ENCODE measurements at places on chromosomes 5 and 9.

DNA sequence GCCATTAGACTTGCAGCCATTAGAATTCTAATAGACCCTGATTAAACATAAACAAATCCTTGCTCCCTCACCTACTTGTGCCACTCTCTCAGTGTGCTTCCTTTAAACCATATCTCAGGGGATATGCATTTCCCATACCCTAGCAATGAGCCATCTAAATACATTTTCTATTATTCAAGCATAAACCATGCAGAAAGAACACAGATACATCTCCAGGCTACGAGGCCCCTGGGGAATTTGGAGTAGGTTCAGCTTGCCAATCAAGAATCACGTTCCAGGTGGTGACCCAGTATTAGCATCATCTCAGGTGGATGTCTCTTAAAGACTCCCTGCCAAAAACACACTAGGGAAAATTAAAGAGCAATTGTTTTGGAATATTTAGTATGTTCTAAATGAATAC is 93.0 kb upstream of the CCL21 start:
- no peak for DNase-seq

- no peak for DNase-seq
Observed at GRCh38 chr5:16140944-16141343, 38.6 kb downstream of the MARCHF11 start.

- no peak for DNase-seq
Observed at GRCh38 chr5:10932426-10932825, 171.4 kb upstream of the DAP start.

DNA sequence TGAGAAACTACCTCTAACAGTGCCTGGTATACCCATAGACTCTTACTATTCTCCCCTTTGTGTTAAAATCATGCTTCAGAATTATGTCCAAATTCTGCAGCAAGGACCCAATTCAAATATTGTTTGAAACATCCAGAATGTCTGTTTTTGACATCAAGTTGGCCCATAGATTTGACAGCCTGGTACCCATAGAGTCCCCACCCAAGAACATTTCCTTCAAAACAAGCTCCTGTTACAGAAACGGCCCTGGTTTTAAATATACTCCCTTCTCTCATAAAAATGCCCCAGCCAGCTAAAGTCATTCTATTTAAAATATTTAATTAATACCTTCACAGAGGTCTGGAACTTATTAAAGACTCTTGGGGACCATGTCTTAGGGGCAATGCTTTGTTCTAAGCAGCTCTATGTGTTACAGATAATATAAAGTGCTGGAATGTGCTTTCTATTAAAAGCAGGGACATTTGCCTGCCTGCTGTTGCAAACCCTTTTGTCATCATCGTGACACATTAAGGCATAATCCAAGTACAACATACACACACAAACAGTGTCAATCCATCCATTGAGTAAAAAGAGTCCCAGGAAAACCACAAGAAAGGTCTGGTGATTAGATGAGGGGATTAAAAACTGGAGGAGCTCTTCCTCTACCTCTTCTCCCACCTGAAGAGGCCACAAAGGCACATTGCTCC is 321.7 kb downstream of the MLLT3 start:
- DNase-seq, result no peak

DNA sequence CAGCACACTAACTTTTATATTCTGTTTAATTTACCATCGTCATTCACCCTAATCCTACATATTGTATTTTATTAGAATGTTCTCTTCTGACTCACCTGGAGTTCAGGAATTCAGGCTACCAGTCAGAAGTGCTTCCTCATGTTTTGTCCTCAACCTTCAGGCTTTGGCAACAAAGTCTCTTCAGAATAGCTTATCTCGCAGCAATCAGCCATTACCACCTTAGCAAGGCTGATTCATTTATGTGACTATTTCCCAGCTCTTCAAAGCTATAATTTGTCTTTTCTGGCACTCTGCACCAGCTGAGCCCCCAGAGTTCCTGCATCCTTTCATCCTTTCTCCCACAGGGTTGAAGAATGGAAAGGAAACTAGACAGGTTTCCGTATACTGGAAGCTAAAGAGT is 365.5 kb upstream of the CDH18 start:
- no peak for DNase-seq

DNA sequence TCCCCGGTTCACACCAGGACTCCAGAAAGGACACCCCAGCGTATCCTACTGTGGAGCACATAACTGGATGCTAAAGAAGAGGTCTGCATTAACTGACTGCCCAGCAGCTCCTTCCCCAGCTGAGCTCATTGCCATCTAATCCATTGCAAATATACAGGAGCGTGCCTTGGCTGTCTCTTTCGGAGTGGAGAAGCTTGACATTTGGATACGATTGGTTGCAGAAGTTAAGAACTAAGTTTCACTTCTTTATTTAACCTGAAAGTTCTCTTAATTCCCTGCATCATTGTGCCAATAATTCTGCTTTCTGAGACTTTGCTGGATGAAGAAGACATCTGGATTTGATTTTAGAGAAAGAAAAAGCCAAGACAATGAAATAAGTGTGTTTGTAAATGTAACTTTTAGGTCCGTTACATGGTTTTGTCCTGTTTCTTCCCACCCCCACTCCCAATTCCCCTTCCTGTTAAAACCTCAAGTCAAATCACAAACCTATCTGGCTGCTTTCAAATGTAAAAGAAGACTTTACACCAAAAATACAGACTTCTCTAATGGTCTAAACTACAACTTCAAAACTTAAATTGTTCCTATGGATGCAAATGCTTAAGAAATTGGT is 33.9 kb downstream of the TAS2R1 start:
- no peak for DNase-seq

DNA sequence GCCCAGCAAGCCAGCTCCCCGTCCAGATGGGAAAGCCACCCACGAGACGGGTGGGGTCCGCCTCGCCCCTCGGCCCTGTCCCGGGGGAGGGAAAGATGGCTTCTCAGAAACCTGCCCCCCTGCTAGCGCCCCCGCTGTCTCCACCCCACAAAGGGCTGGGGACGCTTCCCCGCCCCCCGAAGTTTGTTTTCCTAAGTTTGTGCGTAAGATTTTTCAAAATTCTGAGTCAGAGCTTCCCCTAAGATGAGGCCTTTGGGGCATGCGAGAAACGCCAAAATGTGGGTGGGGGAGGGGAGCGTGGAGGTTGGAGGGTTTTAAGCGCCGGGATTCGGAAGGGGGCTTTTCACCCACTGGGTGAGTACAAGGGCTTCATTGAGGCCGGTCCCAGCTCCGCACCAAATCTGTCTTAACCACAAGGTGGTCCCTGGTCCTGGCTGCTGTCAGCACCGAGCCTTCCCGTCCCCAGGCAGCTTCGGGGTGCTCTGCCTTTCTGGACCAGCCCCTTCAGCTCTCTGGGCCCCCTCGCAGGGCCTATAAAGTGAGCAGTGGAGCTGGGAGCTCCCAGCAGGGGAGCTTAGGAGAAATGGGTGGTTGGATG is 32.3 kb downstream of the PRRX2 start:
- DNase-seq, result no peak

- no peak for DNase-seq
Observed at GRCh38 chr5:78809444-78809843, 160.9 kb upstream of the LHFPL2 start.

GRCh38 chr9:70588381-70588780 is 173.9 kb upstream of the KLF9 start:
- no peak for DNase-seq

- DNase-seq, result no peak
Observed at GRCh38 chr9:91951944-91952520, 2.0 kb upstream of the ROR2 start.

DNA sequence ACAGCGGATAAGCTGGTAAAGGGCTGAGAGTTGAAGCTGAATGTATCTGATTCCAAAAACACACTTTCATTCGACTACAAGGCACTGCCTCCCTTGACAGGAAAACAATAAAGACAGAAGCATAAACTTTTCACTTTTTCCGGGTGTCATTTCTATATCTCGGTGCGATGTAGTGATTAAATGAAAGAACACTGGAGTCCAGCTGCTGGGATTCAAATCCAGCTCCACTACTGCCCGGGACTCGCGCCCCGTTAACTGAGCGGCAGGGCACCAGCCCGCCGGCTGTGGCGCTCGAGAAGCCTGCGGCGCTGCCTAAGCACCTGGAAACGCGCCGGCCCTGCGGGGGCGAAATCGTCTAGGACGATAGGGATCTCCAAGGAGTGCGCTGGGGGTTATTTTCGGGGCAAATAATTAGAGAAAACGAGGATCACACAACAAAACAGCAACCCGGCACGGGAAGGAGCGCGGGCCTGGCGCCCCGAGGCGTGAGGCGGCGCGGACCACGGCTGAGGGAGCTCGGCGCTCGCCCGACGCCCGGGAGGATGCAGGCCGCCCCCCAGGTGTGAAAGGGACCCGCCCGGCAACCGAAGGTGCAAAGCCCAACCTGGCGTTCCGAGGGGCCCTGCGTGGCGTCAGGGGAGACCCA is 837 bp downstream of the UIMC1 start:
- no peak for DNase-seq

GRCh38 chr5:20335978-20336377 is 348.0 kb upstream of the CDH18 start:
- no peak for DNase-seq

DNA sequence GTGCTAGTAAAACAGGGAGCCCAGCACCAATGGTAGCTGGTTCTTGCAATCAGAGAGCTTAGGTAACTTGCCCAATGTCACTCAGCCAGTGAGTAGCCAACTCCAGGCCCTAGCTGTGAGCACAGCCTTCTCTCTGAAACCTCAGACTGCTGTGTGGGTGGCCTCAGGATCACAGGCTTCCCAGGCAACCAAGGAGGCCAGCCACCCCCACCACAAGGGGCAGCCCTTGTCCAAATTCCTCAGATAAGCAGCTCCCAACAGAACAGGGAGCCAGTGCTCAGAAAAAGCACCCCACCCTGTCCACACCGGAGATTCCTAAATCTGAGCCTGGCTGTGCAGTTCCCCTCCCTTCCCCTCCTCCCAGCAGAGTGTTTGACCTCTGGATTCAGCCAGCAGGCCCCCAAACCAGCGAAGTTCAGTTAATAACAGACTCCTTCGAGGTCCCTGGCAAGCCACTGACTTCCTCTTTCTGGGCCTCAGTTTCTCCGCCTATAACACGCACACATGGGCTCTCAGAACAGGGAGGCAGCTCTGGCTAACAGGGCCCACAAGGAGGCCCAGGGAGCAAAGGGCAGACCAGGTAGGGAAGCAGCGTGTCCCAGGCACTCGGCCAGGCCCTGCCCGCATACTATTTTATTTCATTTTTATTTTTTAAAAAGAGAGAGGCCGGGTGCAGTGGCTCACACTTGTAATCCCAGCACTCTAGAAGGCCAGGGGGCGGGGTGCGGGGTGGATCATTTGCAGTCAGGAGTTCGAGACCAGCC is 2.7 kb downstream of the EEIG1 start:
- no peak for DNase-seq

DNA sequence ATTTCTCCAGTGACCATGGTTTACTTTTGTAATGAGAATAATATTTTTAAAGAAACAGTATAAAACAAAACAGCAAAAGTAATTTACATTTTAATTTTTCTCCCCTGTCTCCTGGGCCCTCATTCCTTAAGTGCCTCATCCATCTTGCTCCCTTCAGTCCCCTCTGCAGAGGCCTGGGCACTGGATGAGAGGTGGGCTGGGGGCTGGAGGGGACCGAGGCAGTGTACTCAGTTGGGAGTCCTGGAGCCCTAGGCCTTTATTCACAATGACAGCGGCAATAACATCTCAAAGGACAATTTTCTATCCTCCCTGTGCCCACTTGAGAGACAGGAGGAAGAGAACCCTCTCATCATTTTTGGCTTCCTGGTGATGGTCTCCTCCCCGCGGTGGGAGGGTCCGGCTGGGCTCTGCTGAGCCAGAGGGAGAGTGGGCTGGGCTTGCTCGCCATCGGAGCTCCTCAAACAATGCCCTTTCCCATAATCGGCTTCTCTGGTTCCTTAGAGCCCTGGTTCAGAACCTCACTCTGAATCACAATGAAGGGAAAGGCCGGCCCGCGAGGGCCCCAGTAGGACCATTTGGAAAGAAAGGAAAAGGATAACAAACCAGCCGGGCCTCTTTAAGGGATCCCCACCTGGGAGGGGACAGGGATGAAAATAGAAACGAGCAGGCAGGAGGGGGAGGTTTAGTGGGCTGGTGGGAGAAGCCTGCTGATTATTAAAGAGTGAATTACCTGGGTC is 9.7 kb upstream of the SMIM32 start:
- peak; percentile 36 for DNase-seq

DNA sequence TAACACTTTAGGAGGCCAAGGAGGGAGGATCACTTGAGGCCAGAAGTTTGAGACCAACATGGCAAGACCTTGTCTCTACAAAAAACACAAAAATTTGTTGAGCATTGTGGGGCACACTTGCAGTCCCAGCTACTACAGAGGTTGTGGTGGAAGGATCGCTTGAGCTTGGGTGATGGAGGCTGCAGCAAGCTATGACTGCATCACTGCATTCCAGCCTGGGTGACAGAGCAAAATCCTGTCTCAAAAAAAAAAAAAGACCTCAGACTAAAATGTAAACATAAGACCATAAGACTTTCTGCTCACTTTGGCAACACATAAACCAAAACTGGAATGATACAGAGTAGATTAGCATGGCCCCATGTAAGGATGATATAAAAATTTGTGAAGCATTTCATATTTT is 24.6 kb upstream of the NANS start:
- no peak for DNase-seq

GRCh38 chr5:98328015-98328414 is 445.4 kb upstream of the RGMB start:
- no peak for DNase-seq

DNA sequence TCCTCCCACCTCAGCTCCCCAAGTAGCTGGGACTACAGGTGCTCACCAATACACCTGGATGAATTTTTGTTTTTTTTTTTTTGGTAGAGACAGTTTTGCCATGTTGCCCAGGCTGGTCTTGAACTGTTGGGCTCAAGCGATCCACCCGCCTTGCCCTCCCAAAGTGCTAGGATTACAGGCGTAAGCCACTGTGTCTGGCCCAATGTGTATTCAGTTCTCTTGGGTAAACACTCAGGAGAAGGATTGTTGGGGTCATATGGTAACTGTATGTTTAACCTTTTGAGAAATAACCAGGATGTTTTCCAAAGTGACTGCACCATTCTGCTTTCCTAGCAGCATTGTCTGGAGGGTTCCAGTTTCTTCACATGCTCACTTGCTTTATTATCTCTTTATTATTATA is 67.4 kb downstream of the TNPO1 start:
- no peak for DNase-seq

- no peak for DNase-seq
Observed at GRCh38 chr9:89339807-89340206, 21.5 kb downstream of the SECISBP2 start.

- DNase-seq, result no peak
Observed at GRCh38 chr5:72760259-72760658, 56.2 kb upstream of the TNPO1 start.

DNA sequence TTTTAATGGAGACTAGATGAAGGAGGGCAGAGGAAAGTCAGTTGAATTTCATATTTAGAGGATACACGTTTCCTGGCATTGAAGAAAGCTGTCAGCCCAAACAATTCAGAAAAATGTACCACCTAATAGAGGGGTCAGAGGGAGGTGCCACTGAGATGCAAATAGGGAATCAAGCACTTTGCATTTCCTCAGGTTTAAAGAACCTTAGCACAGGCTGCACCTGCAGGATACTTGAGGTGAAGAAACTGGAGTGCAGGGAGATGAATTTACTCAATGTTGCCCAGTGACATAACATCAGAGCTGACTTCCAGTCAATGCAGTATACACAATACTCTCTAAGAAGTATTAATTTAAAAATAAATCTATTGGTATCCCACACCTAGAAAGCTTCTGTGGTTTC is 67.0 kb upstream of the MAST4 start:
- no peak for DNase-seq

- DNase-seq, result no peak
Observed at GRCh38 chr9:14092344-14092743, 221.6 kb downstream of the NFIB start.

GRCh38 chr5:143474616-143475015 is 71.1 kb upstream of the NR3C1 start:
- DNase-seq, result no peak

- no peak for DNase-seq
Observed at GRCh38 chr5:178187014-178187413, at the start of gene GMCL2. Gene GMCL2, minus strand, starts transcription at chr5:178187371. Its CDS starts 72 bp downstream, at chr5:178187299.

Measured in spinal cord (tissue), 10 donors.